ENCODE measurements at places on chromosomes 2 and 18. TPM values are rescaled to one million over a fixed set of nuclear protein-coding genes. Genes with fewer than 3 reads are reported as not detected.

Gene ASNSD1
- total RNA-seq = 42.4 TPM

Gene COL5A2
- 56.0 TPM for total RNA-seq

Gene ATP6V1B1
- total RNA-seq = 2.2 TPM

Gene DPP4
- total RNA-seq = 0.44 TPM

Gene FAP
- 0.08 TPM for total RNA-seq

Gene DTNA
- total RNA-seq = 0.17 TPM

Gene MDH1B
- total RNA-seq = 1.7 TPM

Gene TET3
- total RNA-seq = 8.3 TPM

Gene CHCHD5
- total RNA-seq = 86.0 TPM

Gene NT5C1B
- not detected for total RNA-seq

Gene SERPINB3
- total RNA-seq = 0.11 TPM

Gene MROH2A
- 0.32 TPM for total RNA-seq

Gene POTEC
- not detected for total RNA-seq

Gene IKZF2
- total RNA-seq = 0.24 TPM

Gene NOSTRIN
- 2.2 TPM for total RNA-seq

Gene ARHGAP15
- total RNA-seq = not detected

Gene AKAIN1
- not detected for total RNA-seq

Gene ABCG5
- not detected for total RNA-seq

Gene RGPD3
- 0.13 TPM for total RNA-seq

Gene CFAP65
- 0.15 TPM for total RNA-seq

Gene IL36G
- not detected for total RNA-seq

Gene SKOR2
- total RNA-seq = not detected

Gene GCFC2
- 12.8 TPM for total RNA-seq

Gene COL4A4
- total RNA-seq = 1.9 TPM

Gene IL1B
- 0.42 TPM for total RNA-seq

Gene COL3A1
- 0.25 TPM for total RNA-seq

Gene AQP12A
- not detected for total RNA-seq

Gene ASB3
- 16.2 TPM for total RNA-seq

All from A549 treated with DMSO at 1 μM for 4 hours (cell line).